Hindlimb muscle (tissue), 1 donor: ENCODE measurements at places on chromosomes 12 and 14.
A peak's percentile ranks its signal among the peaks of the same experiment; 100 is the strongest.

- DNase-seq, result no peak
Measured at GRCh38 chr12:32151086-32151485, 44.4 kb downstream of the BICD1 start.

- no peak for DNase-seq
Measured at GRCh38 chr14:88104710-88105109, 99.8 kb downstream of the GPR65 start.

- DNase-seq, result no peak
Measured at GRCh38 chr12:126617312-126617711, 1552.1 kb downstream of the AACS start.

GRCh38 chr12:76490763-76491162 is 68.8 kb downstream of the OSBPL8 start:
- no peak for DNase-seq

GRCh38 chr12:57233357-57234232 is 4.1 kb downstream of the SHMT2 start:
- no peak for DNase-seq

GRCh38 chr12:31309279-31309678 is 16.7 kb downstream of the SINHCAF start:
- no peak for DNase-seq

GRCh38 chr12:25694072-25694471 is 141.0 kb upstream of the LMNTD1 start:
- DNase-seq, result no peak

GRCh38 chr14:37185670-37186069 is 12.1 kb upstream of the MIPOL1 start:
- no peak for DNase-seq

DNA sequence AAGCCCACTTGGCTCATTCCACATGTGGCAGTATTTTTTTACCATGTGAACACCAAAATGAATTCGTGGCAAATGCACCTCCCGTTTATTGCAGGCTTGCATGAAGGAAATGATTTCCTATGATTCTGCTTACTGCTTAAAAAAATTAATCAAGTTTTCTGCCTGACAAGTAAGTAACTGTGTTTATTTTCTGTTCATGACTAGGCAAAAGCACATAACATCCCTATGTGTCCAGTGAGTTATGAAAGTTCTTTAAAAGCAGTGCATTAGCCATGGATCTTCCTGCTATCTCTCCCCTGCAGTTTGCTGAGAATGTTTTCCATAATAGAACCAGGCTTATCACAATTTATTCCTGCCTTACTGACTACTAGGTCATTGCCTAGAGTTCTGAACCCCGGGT is 20.4 kb downstream of the GPR65 start:
- no peak for DNase-seq

- no peak for DNase-seq
Measured at GRCh38 chr12:39043424-39043822, 138.0 kb upstream of the CPNE8 start.

DNA sequence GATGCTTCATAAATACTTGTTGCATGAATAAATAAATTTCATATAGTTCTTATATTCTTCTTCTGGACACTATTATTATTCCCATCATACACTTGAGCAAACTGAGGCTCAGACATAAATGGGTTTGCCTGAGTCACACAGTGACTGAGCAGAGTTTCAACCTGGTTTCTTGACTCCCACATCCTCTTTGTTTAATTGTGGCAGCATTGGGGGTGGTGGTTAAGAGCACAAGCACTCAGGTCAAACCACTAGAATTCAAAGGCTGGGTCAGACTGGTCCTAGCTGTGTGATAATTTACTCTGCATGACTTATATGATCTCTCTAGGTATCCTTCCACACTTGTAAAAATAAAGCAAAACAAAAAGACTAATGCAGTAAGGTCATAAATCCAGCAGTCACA is 274.9 kb upstream of the SRRM4 start:
- no peak for DNase-seq

DNA sequence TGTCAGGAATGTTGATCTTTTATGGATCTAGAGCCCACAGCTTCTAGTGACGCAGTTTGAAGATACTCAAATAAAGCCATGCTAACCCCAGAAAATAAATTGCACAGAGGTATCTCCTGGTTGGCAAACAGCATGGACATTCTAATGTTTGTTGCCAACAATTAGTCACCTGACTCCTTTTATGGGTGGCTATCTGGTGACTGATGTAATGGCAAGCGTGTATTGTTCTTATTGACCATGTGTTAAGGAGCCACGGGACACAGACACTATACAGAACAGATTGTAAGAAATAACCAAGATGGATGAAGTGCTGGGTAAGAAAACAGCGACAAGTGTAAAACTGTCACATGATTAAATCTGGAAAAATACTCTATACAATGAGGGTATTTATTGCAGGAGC is 401.3 kb upstream of the PDE3A start:
- no peak for DNase-seq

- DNase-seq, result no peak
Measured at GRCh38 chr12:97386133-97386581, 76.4 kb upstream of the RMST start.

- no peak for DNase-seq
Measured at GRCh38 chr12:49061157-49061650, 610 bp upstream of the KMT2D start.

- no peak for DNase-seq
Measured at GRCh38 chr12:60123557-60123956, 527.7 kb downstream of the SLC16A7 start.

DNA sequence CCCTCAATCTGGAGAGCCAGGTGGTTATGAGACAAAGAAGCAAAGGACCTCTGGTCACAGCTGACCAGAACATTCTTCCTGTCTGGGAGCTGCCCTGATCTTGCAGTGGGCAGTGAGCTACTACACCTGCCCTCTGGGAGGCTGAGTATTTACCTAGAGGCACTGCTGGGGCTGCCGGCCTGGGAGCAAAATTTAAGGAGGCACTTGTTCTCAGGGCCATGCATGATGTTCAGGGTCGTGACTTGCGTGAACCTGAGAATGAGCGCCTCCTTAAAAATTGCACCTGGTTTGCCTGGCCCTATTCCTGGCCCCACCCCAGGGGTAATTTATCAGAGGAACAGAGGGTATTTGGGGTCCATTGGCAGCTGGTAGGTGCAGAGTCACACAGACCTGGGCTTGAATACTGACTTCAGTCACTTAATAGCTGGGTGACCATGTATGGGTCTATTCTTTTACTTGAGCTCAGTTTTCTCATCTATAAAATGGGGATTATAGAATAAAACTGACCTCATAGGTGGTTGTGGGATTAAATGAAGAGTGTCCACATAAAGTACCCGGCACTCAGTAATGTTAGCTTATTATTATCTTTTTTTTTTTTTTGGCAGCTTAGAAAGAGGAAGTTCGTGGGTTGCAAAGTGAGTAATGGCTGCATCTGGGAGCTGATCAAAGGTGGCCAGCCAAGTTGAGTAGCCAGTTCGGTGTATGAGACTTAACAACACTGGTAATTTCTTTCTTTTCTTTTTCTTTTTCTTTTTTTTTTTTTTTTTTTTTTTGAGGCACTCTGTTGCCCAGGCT is 107.4 kb upstream of the MED13L start:
- no peak for DNase-seq

DNA sequence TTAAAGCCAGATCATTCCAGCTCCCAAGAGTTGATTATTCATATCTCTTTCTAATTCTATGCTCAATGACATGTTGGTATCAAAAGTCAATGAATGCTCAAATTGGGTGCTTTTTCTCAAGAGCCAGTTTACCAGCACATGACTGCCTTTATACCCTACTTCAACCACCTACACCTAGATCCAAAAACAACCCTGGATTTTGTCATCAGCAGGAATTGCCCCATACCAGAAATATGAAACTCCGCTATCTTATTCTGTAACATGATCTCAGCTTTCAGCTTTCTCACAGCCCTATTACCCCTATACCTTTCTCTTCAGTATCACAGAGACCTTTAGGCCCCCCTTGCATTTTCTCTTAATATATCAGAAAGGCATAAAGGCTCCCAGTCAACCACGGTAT is 32.3 kb upstream of the ESR2 start:
- no peak for DNase-seq

DNA sequence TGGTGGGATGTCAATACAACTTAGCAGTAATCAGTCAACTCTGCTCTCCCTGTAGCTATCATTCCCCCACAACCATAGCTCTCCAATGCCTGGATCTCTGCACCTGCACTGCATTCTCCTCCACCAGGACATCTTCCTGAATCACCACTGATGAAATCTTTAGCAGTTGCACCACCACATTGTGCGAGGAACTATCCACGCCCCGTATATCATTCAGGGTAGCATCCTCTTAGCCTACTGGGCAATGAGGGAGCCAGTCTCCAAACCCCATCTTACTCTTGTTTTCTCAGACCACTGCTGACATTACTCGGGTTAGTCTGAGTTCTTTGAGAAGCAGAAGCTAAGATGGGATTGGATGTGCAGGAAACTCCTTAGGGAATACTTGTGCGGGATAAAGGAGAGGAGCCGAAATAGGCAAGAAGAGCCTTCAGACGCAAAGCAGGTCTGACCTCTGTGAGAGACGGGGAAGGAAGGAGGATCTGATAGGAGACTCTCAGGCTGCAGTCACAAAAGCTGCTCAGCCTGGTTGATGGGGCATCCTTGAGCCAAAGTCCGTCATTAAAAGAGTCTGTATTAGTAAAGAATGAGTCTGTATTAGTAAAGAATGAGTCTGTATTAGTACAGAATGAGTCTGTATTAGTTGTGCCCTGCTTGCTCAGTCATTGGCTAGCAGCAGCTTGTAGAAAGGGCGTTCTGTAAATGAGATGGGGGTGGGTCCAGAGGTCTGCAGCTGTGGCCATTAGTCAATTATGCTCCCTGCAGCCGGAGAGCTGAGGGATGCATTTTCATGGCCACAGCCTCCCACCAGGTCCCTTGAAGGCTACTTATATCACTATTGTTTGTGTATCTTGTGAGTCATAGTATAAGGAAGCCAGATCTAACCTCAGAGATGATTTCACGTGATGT is 49.6 kb upstream of the RASSF3 start:
- DNase-seq, result peak; percentile 55

- no peak for DNase-seq
Measured at GRCh38 chr14:95885278-95885677, 8.6 kb downstream of the TUNAR start.

GRCh38 chr12:124442281-124442680 is 125.1 kb downstream of the NCOR2 start:
- DNase-seq, result no peak

DNA sequence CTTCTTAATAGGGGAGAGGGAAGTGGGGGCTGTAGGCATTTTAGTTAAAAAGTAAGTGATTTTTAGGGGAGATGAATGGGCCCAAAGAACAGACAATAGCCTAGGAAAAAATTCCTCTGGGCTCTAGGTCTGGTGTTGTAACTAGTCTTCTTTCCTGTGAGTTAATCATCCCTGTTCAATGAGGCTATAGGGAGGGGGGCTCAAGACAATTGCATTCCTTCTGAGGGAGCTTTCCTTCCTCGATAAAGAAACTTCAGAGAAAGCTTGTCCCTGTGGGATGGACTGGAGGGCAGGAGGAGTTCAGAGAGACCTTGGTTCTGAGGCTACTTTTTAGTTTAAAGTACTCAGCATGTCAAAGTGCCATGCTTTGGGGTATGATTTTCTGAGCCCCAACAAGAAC is 127.2 kb downstream of the BBS10 start:
- no peak for DNase-seq

DNA sequence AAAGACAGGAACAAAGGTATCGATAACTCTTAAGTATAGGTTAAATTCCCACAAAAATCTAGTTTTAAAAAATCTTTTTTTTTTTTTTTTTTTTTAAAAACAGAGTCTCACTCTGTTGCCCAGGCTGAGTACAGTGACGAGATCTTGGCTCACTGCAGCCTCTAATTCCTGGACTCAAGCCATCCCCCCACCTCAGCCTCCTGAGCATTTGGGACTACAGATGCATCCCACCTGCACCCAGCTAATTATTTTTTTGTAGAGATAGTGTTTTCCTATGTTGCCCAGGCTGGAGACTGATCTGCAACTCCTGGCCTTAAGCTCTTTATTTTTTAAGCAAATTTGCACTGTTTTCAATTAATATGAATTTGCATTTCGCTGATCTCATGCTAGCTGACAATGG is 9.8 kb downstream of the PSEN1 start:
- no peak for DNase-seq

DNA sequence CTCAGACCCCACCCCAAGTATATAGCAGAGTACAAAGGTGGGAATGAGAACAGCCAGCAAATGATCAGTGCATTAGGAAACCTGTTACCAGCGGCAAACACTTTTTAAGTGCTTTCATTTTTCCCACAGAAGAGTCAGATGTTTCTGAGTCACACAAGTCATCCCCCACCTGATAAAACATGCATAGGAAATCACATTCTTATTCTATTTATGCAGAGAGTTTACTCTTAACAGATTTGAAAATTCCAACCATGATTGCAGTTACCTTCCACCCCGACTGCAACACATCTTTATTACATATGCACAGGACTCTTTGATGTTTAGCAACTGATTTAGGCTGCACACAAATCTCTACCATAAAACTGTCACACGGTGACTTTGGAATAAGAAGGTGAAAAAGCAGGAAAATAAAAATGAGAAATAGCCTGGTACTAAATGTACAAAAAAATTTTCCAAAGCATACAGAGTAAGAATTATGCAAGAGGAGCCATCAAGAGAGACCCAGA is 236.4 kb downstream of the PAWR start:
- DNase-seq, result no peak

DNA sequence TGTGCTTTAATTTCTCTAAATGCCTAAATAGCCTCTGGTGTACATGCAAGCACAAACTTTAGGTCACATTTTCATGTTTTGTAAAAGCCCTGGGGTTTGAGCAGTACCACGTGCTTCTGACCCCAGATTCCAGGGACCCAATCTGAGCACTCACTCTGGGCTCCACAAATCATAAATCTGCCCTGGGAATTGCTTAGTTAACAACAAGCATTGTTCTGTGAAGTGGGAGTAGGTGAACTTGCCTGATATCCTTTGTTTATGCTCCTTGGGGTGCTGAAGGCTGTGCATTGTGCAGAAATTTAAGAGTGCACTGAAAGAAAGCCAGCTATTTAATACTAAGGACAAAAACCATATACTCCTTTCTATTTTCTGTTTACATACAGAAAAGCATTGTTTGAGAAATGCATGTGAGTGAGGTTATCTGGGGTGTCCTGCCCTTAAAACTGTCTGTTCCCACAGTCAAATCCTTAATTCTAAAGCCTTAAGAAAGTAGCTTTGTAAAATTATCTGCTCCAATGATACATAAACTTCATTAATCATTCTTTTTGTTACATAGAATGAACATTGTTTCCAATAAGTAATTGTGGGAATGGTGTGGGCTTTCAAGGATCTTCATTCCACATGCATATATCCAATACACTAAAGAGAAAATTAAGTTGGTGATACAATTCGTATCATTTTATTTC is 258.6 kb upstream of the NPAS3 start:
- no peak for DNase-seq
